ENCODE measurements at places on chromosomes 16 and 17. TPM values are rescaled to one million over a fixed set of nuclear protein-coding genes. Genes with fewer than 3 reads are reported as not detected.

MT1H gene
- 0.63 TPM for total RNA-seq

RRAD gene
- 0.32 TPM for total RNA-seq

CLUH gene
- total RNA-seq: 152 TPM

ALG1 gene
- 46.5 TPM for total RNA-seq

DLX3 gene
- total RNA-seq: 0.13 TPM

OR1A2 gene
- total RNA-seq: not detected

MT1E gene
- total RNA-seq: 49.7 TPM

SLC52A1 gene
- 0.32 TPM for total RNA-seq

LGALS9 gene
- 8.4 TPM for total RNA-seq

TOM1L1 gene
- 0.36 TPM for total RNA-seq

OTOP2 gene
- total RNA-seq: not detected

CD300LB gene
- not detected for total RNA-seq

NACA2 gene
- not detected for total RNA-seq

NME3 gene
- total RNA-seq: 27.0 TPM

ADORA2B gene
- total RNA-seq: 2.6 TPM

FBXW10 gene
- total RNA-seq: not detected

TP53TG3F gene
- not detected for total RNA-seq

PMP22 gene
- total RNA-seq: 0.78 TPM

TTLL6 gene
- not detected for total RNA-seq

Measured in activated CD8-positive, alpha-beta memory T cell treated with anti-CD3 and anti-CD28 coated beads for 36 hours (primary cell).